Posterior vena cava (tissue), 2 donors: ENCODE measurements at places on chromosomes 16 and 17. TPM values are rescaled to one million over a fixed set of nuclear protein-coding genes. Genes with fewer than 3 reads are reported as not detected.

DNA sequence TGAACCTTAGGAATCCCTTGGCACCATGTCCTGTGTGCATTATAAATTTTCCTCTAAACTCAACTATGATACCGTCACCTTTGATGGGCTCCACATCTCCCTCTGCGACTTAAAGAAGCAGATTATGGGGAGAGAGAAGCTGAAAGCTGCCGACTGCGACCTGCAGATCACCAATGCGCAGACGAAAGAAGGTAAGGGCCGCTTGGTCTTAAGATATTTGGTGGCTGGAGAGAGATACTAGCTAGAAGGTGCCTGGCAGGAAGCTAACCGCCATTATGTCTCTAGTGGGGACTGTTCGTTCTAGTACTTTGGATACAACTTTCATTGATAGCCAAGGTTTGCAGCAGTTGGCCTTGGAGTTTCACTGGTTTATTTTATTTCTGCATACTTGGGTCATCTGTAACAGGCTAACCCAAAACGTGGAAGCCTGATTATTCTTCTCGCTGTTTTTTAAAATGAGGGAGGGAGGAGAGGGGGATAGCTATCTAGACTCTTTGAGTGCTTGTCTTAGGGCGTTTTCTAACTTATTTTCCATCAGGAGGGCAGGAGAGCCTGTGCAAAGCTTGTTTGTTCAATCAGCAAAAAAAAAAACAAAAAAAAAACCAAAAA, 1.3 kb downstream of the RBBP6 start:
- no peak for DNase-seq

GRCh38 chr17:67514998-67515397, 137.9 kb downstream of the PITPNC1 start:
- no peak for DNase-seq

DNA sequence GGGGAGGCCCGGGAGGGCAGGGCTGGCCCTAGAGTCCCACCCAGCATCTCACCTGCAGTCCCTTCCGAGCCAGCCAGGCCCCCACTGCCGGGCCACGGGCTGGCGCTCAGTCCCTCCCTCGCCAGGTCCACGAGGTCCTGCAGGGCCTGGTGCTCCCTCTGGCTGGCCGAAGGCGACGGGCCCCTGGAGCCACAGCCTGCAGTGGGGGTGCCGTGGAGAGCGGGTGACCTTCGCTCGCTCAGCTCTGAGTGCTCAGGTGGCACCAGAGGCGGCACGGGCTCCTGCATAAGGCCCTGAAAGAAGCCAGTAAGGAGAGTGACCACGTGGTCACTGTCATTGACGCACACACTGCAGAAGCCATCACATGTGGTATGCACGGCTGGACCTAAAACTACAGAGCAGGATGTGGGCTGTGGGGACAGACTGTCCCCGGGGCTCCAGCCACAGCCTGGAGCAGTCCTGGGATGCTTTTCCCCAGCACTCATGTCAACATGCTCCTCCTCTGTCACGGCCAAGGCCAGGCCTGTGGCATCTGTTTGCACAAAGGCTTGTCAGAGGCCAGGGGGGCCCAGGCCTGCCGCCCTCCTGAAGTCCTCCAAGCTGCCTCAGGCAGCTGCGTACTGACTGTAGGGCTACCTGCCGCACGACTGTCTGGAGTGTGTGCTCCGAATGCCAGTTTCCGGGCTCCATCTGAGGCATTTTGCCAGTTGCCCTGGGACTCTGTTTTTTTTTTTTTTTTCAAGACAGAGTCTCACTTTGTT, 15.1 kb downstream of the SLX4 start:
- DNase-seq, result peak; percentile 78

GRCh38 chr16:89828199-89828869, at the start of gene SPIRE2:
Gene SPIRE2, plus strand, starts transcription at chr16:89828475. Its CDS starts 76 bp downstream, at chr16:89828551.
- peak; percentile 91 for DNase-seq

DNA sequence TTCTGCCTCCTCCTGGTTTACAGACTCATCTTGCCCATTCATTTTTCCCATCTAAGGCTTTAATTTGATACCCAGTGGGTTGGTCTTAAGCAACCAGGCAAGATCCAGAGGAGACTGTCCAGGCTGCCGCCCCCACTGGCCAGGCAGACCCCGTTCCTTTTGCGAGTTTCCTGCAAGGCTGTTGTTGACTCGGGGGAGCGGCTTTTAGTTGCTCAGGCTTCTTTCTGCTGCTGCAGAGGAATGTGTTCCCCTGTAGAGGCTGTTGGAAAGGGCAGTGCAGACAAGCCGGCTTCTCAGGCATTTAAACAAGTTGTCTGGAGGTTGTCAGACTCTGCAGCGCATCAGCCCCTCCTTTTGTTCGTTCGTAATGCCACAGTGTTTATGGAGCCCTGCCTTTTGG, 231.2 kb downstream of the PRKCA start:
- DNase-seq, result no peak

- peak; percentile 91 for DNase-seq
Observed at GRCh38 chr16:87384162-87384874, 742 bp upstream of the FBXO31 start.

GRCh38 chr16:76729525-76729924, 452.3 kb downstream of the CNTNAP4 start:
- DNase-seq, result no peak

- no peak for DNase-seq
Observed at GRCh38 chr16:89601906-89602272, 11.6 kb upstream of the DPEP1 start.

GRCh38 chr16:51392521-51393187, 241.6 kb upstream of the SALL1 start:
- no peak for DNase-seq

- DNase-seq, result peak; percentile 59
Observed at GRCh38 chr16:48533931-48534330, 76.0 kb downstream of the N4BP1 start.

- no peak for DNase-seq
Observed at GRCh38 chr16:48335961-48336360, 49.3 kb downstream of the SIAH1 start.

GRCh38 chr17:75244133-75244866, 17.1 kb downstream of the GGA3 start:
- no peak for DNase-seq

GRCh38 chr17:43905400-43905984, 1.8 kb downstream of the MPP2 start:
- DNase-seq, result no peak

- DNase-seq, result no peak
Observed at GRCh38 chr17:601926-602303, 112.7 kb downstream of the VPS53 start.

DNA sequence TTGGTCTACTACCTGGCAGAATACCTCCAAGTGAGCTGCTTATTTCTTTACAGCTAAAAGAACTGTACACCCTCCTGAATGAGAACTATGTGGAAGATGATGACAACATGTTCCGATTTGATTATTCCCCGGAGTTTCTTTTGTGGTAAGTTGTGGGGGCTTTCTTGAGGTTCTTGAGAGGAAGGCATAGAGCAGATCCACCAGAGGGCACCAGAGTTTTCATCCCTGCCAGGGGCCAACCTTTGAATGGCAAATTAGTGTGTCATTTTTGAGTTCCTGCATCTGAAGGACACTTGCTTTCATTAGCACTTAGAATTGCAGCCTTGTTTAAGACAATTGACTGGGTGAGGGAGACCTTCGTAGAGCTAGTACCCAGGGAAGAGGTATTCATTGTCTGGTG, 35.0 kb downstream of the NMT1 start:
- DNase-seq, result no peak

DNA sequence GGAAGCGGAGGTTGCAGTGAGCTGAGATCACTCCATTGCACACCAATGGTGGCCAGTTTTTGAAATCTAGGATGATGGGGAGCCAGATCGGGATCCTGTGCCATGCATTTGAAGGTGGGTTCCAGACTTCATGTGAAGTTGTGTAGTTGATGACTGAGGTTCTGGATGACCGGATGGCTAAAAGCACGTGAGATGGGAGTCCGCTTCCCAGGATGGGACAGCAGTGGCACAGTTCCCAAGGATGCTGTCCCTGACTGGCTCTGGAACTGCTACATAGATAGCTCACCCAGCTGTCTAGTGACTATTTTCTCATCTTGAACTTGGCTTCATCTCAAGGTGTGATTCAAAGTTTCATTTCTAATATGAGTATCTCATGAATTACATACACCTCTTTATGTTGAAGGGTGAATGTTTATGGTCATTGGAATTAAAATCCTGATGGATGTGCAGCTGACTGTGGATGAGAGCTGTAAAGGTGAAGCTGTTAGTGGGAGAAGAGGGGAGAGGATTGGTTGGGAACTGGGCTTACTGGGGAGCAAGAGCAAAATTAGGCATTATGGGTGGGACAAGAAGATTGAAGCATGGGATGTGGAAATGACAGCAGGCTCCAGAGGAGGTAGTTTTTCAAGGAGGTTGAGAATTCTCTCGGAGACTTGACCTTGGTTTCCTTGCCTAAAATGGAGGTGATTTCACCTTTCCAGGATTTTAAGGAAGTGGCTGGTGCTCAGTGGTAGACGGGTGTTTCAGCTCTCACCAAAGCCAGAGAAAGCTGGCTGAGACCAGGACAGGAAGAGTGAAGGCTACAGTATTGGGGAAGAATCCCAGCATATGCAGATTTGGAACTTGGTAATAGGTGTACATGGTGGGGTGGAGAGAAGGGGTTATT, 8.2 kb downstream of the TUFM start:
- DNase-seq, result no peak

DNA sequence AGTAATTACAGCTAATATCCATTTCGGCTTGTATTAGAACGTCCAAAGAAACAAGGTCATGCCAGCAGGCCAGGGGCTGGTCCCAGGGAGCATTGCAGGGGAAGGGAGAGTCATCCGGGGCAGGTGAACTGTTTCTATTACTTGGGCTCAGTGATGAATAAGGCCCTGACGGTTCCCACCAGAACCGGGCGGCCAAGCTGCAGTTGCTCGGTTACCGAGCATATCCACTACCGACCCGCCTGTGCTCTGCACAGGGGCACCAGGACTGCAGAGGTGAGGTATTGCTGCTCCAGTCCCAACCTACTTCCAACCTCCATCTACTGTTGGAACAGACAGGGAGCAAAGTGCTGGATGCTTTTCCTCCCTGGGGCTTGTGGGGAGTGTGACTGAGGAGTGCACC, 295.5 kb downstream of the MAF start:
- no peak for DNase-seq

The SEPTIN1 gene
- total RNA-seq, result 1.6 TPM

The ABCC6 gene
- total RNA-seq, result 0.38 TPM

The PHKB gene
- total RNA-seq, result 61.5 TPM

The GP1BA gene
- total RNA-seq, result not detected

The CD300H gene
- total RNA-seq, result 1.2 TPM

The HOXB1 gene
- not detected for total RNA-seq

The GRB7 gene
- not detected for total RNA-seq
